Activated CD4-positive, alpha-beta T cell treated with anti-CD3 and anti-CD28 coated beads, Interleukin-2, amount 10 ng/mL, durations not matched to agents 24 days and 14 days (primary cell): ENCODE measurements at places on chromosomes 6 and 20. TPM values are rescaled to one million over a fixed set of nuclear protein-coding genes. Genes with fewer than 3 reads are reported as not detected.
A peak's percentile ranks its signal among the peaks of the same experiment; 100 is the strongest.

GRCh38 chr6:18289283-18289682 lies 25.0 kb upstream of the DEK start:
- no peaks in the 10 kb centered on the region for H3K36me3 ChIP-seq
- no peaks in the 10 kb centered on the region for H3K4me1 ChIP-seq
- no peak overlapping the region for H3K4me3 ChIP-seq

Gene C6orf58
- not detected in 2 replicates for total RNA-seq

DNA sequence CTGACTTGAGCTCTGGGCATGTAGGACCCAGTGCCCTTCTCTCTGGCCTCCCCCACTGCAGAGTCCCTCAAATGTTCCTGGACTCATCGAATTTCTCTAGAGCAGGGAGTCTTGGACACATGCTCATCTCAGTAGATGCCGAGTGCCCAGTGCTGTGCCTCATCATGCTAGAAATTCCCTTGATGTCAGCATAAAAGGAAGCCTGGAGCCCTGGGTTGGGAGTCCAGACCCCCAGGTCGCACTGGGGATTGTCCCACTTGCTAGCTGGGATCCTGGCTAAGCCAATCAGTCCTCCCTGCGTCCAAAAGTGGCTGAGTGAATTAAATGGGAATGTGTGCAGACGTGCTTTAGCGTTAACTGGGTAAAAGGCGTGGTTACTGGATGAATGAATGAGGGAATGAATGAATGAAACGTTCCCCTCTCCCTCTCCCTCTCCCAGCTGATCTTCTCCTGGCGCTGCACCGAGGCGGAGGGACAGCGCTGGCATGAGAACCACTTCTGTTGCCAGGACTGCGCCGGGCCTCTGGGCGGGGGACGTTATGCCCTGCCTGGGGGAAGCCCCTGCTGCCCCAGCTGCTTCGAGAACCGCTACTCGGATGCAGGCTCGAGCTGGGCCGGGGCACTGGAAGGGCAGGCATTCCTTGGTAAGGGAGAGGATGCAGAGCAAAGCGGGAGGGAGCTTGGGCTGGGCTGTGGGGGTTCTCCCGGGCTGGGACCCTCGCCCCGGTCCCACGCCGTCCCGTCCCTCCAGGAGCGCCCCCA lies 1.6 kb upstream of the TOMM6 start:
- H3K4me3 ChIP-seq: peak overlapping the region; percentile 95
- peaks cover 19% of the 10 kb centered on the region for H3K27me3 ChIP-seq
- H3K4me1 ChIP-seq: peaks cover 17% of the 10 kb centered on the region
- peaks cover 21% of the 10 kb centered on the region for H3K36me3 ChIP-seq

Gene UST
- 0.70 and 0.90 TPM in 2 replicates for total RNA-seq

Gene MLN
- total RNA-seq: not detected in 2 replicates

DNA sequence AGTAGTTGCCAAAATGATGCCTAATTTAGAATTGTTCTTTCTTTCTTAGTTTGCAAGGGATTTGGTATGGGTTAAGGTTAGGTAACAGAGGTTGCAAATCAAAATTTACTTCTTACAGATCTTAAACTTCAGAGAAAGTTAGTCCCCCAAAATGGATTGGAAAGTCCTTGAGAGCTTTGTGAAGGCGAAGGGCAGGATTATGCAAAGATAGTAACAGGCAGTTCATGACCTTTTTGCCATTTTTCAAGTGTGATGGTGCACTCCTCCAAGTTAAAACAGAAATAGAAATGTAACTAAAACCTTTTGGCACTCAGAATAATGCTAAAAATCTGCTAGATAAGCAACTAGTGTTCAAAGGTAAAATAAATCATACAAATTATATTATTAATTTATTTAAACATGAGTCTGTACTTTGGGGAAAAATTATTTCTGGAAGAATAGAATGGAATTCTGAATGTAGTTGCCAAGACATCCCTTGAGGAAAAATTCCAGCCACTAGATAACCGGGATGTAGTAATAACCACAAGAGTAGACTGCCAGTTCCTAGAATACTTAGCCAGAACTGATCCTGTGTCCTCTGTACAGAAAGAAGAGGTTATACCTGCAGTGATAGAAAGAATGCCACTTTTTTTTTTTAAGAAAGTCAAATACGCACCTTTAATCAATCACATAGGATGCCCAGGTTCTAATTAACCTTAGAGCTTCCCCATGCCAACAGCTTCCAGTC lies 31.8 kb upstream of the DAAM2 start:
- no peak for DNase-seq
- no peaks in the 10 kb centered on the region for H3K36me3 ChIP-seq
- no peak overlapping the region for H3K4me3 ChIP-seq
- no peaks in the 10 kb centered on the region for H3K27me3 ChIP-seq
